ENCODE measurements at places on chromosomes 5 and 9. TPM values are rescaled to one million over a fixed set of nuclear protein-coding genes. Genes with fewer than 3 reads are reported as not detected.
A peak's percentile ranks its signal among the peaks of the same experiment; 100 is the strongest.

Gene MLANA
- not detected for total RNA-seq

Gene NAIP
- 7.7 TPM for total RNA-seq

Gene GARIN3
- not detected for total RNA-seq

DNA sequence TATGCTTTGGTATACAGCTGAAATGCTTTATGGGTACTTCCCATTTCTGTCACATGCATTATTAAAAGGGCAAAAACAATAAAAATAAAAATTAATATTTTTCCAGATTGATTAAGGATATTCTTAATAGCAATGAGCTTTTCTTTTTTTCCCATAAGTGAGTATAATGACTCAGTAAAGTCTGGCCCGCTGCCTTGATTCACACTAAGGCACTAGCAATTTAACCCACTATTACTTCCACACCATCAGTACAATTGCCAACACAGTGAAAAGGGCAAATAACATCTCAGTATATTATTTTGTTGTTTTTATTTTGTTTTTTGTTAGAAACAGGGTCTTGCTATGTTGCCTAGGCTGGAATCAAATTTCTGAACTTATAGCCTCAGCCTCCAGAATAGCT, 150.1 kb downstream of the RNF180 start:
- no peaks in the 10 kb centered on the region for H3K27me3 ChIP-seq
- no peaks in the 10 kb centered on the region for H3K36me3 ChIP-seq
- no peak overlapping the region for H3K4me3 ChIP-seq
- DNase-seq: no peak
- no peak overlapping the region for H3K27ac ChIP-seq

DNA sequence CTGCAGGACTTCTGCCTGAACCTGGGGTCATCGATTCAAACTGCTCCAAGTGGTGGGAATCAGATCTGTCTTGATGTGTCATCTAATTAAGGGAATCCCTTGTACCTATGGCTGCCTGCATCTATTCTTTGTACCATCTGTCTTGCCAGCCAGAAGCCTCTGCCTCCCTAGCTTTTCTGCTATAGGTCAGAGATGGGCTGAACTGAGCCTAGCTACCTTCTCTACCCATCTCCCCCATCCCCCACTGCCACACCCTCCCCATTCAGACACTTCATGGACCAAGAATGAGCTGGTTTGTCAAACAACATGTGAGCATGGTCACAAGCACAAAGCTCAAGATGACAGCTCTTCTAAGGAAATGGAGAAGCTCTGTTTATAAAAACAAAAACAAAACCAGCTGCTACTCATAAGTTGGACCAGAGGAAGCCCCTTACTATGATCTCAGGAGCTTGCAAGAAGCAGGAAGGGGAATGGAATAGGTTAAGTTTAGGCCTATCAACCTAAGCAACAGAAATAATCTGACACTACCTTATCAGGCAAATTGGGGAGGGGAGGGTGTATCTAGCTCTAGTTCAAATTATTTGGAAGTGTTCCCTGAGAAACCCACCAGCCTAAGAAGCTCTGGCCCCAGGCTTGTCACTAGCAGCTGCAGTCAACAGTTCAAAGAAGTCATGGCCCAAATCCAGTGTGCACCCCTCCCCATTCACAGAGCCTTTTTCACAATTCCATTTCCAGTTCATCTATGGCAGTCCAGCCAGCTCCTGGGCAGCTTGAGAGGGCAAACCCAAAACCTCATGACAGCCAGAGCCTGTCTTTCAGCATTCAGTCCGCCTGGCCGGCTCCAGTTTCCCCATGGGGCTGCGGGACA, 29.9 kb downstream of the SKP1 start:
- H3K4me1 ChIP-seq: peaks cover 24% of the 10 kb centered on the region
- no peak overlapping the region for H3K4me3 ChIP-seq
- no peaks in the 10 kb centered on the region for H3K27me3 ChIP-seq
- no peak for DNase-seq
- peak overlapping the region; percentile 48 for H3K27ac ChIP-seq
- no peaks in the 10 kb centered on the region for H3K36me3 ChIP-seq

DNA sequence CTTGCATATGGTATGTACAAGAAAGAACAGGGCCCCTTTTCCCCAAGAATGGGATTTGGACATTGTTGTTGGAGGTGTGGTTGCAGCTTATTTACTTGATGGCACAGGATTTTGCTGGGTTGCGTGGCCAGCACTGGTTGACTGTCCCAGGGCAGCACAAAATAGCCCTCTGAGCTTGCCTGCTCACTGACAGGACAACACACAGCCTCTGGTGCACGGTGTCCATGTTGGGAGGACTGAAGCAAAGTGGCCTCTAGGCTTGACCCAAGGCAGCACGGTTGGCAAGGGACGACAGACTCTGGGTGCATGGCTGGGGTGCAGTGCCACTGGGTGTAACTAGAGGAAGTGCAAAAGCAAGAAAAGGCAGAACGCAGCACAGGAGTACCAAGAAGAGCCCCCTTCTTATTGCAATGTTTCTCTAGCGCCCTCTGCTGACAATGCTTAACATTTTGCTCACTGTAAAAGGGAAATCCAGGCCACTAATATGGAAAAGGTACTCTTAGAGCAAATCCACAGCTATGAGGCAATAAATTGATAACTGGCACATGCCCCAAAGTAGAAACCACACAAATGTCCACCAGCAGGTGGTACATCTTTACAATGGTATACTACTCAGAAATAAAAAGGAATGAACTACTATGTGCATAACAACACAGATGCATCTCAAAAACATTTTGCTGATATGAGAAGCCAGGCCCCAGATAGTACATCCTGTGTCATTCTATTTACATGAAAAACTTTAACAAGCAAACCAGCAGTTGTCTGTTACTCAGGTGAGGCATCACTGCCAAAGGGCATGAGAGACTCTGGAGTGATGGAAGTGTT, 47.4 kb upstream of the BARX1 start:
- no peak for DNase-seq
- no peak overlapping the region for H3K27ac ChIP-seq
- peaks cover 23% of the 10 kb centered on the region for H3K27me3 ChIP-seq
- H3K4me3 ChIP-seq: no peak overlapping the region
- no peaks in the 10 kb centered on the region for H3K4me1 ChIP-seq

DNA sequence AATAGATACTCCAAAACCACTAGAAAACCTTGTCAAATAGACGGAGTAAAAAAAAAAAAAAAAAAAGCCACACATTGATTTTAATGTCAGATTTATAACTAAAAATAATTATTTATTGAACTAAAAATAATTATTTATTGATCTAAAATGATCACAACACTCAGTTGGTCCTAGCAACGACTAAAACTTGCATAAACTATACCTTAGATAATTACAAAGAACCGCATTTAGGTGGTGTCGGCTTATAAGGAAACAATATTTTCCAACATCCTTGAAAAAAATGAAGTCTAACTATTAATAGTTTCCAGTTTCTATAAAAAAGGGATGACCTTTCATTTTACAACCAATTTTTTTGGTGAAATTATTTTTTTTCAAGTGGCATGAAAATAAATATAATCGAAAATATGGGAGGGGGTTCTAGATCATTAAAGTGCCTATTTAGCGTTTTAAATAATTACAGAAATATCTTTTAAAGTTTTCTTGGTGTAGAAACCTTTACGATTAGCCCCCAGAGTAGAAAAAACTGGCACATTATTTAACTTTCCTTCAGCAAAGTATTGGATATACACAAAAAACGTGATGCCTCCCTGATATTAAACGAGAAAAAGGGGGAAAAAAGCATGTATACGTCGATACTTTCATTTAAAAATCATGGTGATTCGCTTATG, 3.7 kb downstream of the ARRDC3 start:
- H3K36me3 ChIP-seq: peaks cover 18% of the 10 kb centered on the region
- H3K4me1 ChIP-seq: peaks cover 27% of the 10 kb centered on the region
- DNase-seq: no peak
- peak overlapping the region; percentile 94 for H3K27ac ChIP-seq
